Retinal pigment epithelial cell (primary cell): ENCODE measurements at places on chromosomes 4 and X.

DNA sequence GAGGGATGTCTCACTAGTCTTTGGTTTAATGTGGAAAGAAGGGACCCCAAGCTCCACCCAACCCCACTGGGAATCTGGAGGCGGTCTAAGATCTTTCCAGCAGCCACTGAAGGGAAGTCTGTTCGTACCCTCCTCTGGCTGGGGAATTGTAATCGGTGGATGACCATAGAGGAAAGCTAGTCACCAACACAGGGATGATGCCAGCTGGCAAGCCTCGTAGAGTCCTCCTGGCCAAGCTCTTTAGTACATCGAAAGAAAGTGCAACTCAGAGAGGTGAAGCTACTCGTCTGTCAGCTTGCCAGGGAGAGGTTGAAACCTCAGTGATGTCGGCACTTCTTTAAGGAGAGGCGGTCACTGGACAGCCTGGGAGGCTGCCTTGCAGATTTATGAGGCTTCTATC lies 58.7 kb downstream of the MAMLD1 start:
- no peak for DNase-seq

- DNase-seq = no peak
Measured at GRCh38 chr4:140609548-140610425, 41.0 kb upstream of the UCP1 start.

DNA sequence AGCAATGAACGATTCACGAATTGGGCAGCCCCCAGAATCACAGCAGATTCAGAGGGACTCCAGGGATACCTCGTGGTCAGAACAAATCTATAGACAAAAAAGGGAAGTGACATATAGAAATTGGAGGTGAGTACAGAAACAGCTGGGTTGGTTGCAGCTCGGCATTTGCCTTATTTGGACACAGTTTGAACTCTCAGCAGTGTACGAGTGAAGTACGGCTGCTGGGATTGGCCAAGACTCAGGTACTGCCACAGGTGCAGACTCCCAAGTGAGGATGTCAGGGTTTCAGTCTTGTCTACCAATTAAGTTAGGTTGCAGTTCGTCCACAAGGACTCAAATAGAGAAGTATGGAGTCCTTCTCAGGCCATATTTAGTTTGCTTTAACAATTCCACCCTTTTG lies 28.2 kb downstream of the HTT-AS start:
- no peak for DNase-seq

- DNase-seq = no peak
Measured at GRCh38 chr4:9970399-9971011, 50.8 kb downstream of the SLC2A9 start.

- no peak for DNase-seq
Measured at GRCh38 chr4:7662507-7662846, 227.7 kb upstream of the PSAPL1 start.

GRCh38 chr4:15779306-15779705 lies 1.2 kb downstream of the CD38 start:
- no peak for DNase-seq

DNA sequence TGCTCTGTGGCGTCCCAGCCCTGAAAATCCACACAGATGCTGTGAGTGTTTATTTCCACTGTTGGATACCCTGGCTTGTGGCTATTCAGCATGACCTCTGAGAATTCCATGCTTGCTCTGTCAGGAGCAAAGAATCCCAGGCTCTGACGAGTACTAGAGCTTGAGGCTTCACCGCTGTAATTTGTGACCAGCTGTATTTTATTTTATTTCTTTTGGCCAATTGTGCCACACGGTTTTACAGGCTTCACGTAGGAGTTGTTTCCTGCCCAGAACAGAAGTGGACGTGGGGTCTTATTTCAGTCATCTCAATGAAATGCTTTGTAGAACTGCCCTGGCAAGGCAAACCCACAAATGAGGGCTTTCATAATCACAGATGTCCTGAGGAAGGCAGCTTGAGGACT lies 69.4 kb upstream of the CLDN34 start:
- DNase-seq = no peak

- no peak for DNase-seq
Measured at GRCh38 chr4:31557437-31557836, 837.3 kb downstream of the PCDH7 start.

GRCh38 chr4:15659768-15660570 lies 4.8 kb upstream of the FBXL5 start:
- no peak for DNase-seq

- no peak for DNase-seq
Measured at GRCh38 chrX:4277122-4277521, 563.7 kb upstream of the PRKX start.

DNA sequence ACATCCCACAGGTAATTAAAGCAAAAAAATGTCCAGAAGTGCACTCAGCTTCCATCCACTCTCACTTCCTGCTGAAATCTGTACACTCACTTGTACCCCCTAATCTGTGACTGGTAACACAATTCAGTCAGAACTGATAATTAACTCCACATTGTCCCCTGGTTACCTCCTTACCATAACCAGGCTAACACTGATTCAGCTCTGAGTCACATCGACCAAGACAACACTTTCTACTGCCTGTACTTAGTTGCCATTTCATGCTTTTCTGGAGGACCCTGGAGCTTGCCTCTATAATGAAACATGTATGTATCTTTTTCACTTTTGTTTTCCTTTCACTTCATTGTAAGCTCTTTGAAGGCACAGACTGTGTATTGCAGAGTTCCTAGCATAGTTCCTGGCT lies 130.9 kb upstream of the GABRG1 start:
- no peak for DNase-seq

- DNase-seq = no peak
Measured at GRCh38 chrX:47844117-47844516, 7.4 kb downstream of the ZNF81 start.

DNA sequence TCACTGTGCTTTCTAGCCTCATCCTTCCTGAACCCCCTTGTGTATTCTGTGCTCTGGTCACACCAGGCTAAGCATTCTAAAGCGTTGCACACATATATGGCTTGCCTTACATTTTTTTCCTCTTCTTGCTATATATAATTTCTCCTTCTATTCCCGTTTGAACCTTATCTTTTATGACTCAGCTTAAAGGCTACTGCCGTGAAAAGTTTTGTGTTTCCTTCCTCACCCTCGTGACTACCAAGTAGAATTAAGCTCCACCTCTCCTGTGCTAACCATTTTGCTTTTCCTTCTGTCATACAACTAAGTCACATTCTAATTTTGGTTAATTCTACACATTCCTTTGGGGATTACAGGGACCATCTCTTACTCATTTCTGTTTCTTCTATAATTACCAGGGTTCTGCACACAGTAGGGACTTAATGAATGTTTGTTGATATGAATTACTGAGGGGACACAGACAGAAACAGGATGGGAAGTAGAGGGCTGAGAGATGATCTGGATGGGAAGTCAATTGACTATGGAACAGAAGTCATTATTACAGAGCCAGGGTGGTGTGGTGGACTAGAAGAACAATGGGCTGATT lies 67.1 kb downstream of the DOCK11 start:
- no peak for DNase-seq
